ENCODE measurements at places on chromosomes 5 and 9.
A peak's percentile ranks its signal among the peaks of the same experiment; 100 is the strongest.

DNA sequence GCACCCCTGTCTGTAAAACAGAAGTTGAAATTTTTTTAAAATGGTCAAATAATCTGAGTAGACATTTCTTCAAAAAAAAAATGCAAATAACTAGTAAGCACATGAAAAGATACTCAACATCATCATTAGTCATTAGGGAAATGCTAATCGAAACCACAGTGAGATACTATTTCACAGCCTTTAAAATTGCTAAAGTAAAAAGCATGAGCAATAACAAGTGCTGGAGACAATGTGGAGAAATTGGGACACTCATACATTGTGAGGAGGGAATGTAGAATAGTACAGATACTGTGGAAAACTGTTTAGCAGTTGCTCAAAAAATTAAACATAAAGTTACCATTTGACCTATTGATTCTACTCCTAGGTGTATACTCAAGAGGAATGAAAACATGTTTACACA lies 58.4 kb upstream of the RUSC2 start:
- no peak for DNase-seq

DNA sequence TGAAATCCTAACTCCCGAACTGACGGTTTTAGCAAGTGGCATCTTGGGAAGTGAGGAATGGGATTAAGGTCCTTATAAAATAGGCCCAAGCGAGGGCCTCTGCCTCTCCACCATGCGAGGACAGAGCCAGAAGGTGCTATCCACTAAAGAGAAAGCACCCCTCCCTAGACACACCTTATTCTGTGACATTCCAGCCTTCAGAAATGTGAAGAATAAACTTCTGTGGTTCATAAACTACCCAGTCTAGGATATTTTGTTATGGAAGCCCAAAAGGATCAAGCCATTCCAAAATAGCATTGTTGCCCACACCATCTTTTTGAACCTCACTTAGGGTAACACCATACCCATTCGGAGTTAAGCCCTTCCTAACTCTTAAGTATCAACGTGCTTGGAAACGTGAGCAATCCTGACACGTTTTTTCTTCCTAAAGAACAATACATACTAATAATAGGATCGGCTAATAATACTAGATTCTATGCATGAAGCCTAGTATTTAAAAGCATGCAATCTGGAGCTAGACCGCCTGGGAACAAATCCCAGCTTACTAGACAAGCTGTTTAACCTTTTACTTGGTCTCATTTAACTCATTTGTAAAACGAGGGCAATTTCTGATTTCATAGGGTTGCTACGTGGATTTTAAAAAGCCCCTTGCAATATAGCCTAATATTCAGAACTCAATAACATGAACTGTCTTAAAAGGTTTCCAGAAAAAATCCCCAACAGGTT lies 1.1 kb upstream of the SMC2 start:
- DNase-seq = no peak

DNA sequence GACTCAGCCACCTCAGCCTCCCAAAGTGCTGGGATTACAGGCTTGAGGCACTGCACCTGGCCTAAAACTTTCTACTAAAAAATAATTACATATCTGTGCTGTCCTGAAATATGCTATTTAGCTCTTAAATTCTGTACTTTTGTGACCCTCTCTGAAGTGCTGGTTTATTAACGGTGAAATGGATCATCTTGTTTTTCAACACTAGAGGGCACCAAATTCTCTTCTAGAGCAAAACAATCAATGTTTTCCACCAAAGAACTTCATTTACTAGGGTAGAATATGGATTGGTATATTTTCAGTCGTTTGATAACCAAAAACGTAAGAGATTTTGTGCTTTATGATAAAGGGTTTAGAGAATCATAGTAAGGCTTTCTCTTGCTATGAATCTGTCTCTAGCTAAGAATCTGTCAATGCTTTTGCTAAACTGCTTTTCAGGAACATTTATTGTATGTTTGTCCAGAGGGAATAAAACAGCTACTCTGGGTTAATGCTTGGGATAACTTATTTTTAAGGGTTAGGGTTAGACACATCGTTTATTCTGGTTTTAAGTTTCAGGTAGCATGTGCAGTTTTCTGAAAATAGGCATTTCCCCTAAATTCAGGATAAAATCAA lies 63.6 kb downstream of the RNF180 start:
- DNase-seq = no peak

- DNase-seq = peak; percentile 39
These were observed 38.9 kb downstream of the LYRM7 start for GRCh38 chr5:131209506-131210150.

- no peak for DNase-seq
These were observed 45.2 kb downstream of the CYSTM1 start for GRCh38 chr5:140220032-140220697.

GRCh38 chr9:6243746-6244145 lies 28.1 kb downstream of the IL33 start:
- no peak for DNase-seq

DNA sequence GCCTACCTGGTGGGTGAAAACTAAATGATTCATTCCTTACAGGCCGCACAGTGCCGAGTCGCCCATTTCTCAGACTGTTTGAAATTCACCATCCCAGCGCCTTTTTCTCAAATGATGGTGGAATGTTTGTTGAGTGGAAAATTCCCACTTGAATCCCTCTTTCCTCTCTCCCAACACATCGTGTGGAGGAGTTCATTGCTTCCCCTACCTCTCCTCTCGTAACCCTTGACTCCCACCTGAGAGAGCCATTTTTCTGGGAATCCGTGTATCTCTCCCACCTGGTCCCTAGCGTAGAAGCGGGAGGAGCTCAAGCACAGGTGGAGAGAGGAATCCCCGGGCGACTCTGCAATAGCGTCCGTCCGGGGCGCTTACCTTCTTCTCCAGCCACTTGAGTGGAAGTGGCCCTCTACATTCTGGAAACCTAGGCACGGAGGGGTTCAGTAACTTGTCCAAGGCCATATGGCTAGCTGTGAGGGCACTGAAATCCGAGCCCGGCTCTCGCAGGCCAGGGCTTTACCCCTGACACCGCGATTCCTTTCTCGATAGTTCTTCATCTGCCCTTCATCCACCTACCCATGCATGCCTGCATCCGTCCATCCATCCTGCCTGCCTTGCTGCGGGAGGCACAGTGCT lies 683 bp downstream of the OSMR start:
- no peak for DNase-seq

DNA sequence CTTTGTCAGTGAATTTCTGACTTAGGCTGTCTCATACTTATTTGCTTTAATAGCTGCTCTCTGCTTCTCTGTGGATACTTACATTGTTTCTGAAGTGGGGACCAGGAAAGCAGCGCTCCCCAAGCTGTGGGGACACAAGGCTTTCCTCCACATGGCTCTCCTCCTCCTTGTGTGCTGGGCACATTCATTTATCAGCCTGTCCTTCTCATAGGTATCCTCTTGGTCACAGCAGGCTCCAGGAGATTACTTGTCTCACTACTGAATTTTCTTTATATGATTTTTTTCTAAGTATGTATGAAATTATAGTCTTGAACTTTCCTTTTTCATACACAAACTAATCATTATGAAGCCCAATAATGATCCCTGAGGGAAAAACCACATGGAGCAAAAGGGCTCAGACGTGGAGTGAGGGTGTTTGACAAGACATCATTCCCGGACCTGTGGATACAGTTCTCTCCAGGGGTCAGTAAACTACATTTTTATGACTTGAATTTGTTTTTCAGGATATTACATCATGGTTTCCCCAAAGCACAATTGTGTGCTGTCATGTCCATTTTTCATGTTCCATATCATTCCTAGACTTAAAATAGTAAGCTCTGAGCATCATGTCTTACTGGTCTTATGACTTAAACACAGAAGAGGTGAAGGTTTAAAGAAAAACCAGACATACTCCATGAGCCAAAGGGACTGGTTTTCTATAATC lies 234.5 kb downstream of the PCSK1 start:
- DNase-seq = no peak

All from stimulated activated CD4-positive, alpha-beta T cell treated with anti-CD3 and anti-CD28 coated beads, Interleukin-1b, Interleukin-23, amount 100 ng/mL, for 4 hours (primary cell).